Adipocyte (in vitro differentiated cells): ENCODE measurements at places on chromosomes 7 and 10.

- DNase-seq = no peak
Observed at GRCh38 chr7:12052211-12052610, 158.9 kb upstream of the TMEM106B start.

- DNase-seq = peak; percentile 78
Observed at GRCh38 chr10:93680412-93681047, 21.9 kb downstream of the FRA10AC1 start.

DNA sequence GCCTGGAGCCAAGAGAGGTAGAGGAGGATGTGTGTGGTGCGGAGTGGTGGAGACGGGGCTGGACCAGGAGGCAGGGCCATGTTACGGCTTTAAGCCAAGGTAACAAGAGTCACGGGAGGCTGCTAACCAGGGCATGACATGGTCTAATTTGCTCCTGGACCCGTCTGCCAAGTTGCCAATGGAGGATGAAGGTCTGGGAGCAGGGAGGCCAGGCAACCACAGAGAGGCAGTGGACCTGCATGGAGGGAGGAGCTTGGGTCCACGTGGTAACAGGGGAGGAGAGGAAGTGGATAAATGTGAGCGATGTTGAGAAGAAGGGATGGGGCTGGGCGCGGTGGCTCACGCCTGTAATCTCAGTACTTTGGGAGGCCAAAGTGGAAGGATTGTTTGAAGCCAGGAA is 31.0 kb downstream of the SRRM3 start:
- DNase-seq = no peak

GRCh38 chr7:150375662-150376521 is 3.2 kb upstream of the ZNF775 start:
- no peak for DNase-seq

DNA sequence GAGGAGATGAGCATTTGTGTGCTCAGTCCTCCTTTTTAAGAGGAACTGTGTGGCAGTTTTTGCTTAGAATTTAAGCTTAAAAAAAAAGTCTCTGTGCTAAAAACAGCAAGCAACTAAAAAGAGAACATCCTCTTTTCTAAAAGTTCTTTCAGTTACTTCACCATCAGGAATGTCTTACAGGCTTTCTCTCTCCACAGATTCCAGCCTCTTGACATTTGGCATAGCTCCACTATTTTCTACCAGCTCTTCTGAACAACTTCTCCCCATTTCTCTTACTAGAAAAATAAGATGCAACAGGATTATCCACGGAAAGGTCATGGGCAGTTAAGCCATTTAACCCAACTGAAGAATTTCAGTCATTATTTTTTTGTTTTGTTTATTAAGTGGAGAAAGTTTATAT is 13.2 kb downstream of the PCLO start:
- DNase-seq = peak; percentile 59

DNA sequence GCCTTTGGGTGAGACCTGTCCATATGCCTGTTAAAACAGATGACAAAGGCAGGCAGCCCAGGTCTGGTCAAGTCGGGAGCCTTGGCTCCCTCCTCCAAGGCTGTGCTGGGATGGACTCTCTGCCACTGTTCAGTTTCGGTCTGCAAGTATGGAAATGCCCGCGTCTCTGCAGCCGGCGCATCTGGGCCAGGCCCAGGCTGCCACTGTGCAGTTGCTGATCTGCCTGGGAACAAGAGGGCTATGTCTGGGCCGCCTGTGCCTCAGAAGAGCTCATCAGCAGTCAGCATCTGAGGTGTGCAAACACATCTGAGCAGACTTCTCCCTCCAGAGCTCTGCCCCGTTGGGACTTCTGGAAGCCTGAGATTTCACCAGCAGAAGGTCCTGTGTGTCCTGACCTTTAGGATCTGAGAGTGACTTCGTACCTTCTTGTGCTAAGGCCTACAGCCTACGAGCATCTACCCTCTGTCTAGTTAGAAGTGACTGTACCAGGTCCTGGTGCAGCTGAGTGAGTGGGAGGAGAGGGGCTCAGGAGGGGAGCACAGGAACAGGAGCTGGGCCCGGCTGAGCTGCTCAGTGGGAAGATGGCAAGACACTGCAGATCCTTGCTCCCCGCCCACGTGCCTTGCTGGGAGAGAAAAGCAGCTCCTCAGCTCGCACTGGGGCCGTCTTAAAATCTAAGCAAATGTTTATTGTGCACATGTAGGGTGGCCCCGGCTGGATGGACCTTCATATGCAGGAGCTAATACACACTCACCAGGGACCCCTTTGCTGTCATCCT is 50.9 kb downstream of the DOCK1 start:
- DNase-seq = no peak

GRCh38 chr7:142365410-142365842 is 107.6 kb upstream of the PRSS58 start:
- no peak for DNase-seq

- DNase-seq = peak; percentile 72
Observed at GRCh38 chr7:148700661-148701064, 2.0 kb downstream of the CUL1 start.

DNA sequence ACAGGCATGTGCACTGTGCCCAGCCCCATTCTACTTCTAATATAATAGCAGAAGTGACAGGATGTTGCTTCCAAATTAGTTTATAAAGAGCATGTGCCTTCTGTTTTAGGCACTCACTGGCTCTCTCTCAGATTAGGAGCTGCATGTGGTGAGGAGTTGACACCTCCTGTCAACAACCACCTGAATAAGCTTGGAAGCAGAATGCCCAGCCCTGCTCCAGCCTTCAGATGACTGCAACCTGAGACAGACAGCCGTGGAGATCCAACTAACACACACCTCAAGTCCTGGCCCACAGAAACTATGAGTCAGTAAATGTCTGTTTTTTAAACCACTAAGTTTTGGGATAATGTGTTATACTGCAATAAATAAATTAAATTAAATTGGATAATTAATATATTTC is 54.5 kb downstream of the PARD3 start:
- no peak for DNase-seq

GRCh38 chr10:120514035-120514620 is 57.1 kb downstream of the PLPP4 start:
- DNase-seq = peak; percentile 42

DNA sequence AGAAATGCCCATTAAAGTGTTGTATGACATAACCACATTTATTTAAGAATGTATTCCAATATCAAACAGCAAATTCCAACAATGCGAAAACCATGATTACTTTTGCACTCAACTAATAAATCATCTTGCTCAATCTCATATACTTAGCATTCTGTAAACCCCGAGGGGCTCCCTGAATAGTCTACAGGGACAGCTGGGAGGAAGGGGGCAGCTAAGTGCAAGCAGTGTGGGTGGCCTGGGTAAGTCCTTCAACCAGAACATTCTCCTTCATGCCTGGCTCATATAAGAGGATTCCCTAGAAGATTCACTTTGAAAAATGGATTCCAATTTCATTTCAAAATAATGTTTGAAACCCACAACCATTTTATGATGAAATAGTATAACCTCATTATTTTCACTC is 355.5 kb downstream of the CDC14C start:
- no peak for DNase-seq

DNA sequence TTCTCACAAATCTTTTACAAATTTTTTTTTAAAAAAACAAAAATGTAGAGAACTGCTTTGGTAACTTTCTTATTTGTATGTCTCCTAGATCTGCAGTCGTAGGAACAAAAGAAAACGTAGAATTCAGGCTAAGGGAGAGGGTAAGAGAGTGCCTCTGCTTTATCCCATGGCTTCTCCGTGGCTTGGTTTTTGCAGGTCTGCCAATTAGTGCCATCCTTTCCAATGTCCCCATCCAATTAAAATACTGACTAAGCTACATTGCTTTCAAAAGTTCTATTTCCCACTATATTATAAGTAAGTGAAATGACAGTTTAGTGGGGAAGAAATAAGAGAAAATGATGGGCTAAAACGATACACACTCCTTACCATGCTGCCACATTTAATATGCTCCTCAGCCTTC is 209.3 kb downstream of the CRPPA start:
- DNase-seq = no peak

DNA sequence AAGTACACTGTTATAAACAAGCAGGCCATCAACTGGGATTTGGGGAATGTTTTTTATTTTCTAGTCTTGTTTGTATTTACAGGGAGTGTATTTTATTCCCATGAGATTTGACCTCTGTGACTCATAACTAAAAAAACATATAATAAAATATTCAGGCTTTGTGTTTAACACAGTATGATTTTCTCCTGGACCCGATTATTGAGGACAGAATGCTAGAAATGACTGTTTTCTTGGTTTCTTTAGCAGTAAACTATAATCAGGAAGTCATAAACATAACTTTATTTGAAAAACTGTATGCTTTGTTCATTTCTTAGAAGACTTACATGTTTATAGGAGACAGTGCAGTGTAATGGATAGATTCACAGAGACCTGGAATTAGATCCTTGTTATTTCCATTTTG is 2.1 kb downstream of the NHLRC2 start:
- peak; percentile 20 for DNase-seq

- no peak for DNase-seq
Observed at GRCh38 chr10:96279191-96279641, 7.8 kb upstream of the BLNK start.

DNA sequence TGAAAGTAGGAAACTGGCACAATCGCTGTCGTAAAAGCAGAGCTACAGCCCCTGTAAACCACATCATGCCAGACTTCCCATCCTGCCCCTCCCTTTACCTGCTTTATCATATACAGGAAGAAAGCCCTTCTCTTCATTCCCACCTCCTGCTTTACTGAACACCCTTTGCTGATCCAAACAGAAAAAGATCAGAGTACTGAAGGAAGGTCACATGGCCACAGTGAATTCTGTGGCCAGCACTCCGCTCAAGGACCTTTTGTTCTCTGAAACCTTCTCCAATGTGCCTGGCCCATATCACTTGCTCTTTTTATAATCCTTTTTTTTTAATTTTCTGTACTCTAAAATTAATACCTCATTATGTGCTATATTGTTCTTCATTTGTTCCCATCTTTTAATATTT is 108.8 kb upstream of the LRGUK start:
- DNase-seq = no peak

- no peak for DNase-seq
Observed at GRCh38 chr7:69625238-69625637, 27.0 kb downstream of the AUTS2 start.

GRCh38 chr7:42071372-42072261 is 165.4 kb downstream of the GLI3 start:
- peak; percentile 42 for DNase-seq

DNA sequence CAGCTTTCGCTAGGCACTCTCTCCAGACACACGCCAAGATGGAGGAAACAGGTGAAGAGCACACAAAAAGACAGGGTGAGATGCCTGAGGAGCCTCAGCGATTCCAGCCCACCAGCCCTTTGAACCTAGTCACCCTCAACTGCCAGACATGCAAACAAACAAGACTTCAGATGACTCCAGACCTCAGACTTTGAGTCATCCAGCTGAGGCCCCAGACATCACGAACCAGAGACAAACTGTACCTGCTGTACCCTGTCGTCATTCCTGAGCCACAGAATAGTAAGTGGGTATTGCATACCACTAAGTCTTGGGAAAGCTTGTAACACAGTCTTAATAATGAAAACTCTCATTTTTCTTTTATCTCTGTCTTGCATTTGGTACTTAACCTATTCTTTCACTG is 126.6 kb upstream of the LSM8 start:
- DNase-seq = no peak

GRCh38 chr7:134835463-134835823 is 56.0 kb downstream of the CALD1 start:
- DNase-seq = no peak

- peak; percentile 13 for DNase-seq
Observed at GRCh38 chr10:117609095-117609795, 66.7 kb downstream of the EMX2 start.

- DNase-seq = no peak
Observed at GRCh38 chr7:28371846-28372245, 40.5 kb upstream of the CREB5 start.

GRCh38 chr7:122305475-122306319 is 1.1 kb upstream of the FEZF1 start:
- no peak for DNase-seq

DNA sequence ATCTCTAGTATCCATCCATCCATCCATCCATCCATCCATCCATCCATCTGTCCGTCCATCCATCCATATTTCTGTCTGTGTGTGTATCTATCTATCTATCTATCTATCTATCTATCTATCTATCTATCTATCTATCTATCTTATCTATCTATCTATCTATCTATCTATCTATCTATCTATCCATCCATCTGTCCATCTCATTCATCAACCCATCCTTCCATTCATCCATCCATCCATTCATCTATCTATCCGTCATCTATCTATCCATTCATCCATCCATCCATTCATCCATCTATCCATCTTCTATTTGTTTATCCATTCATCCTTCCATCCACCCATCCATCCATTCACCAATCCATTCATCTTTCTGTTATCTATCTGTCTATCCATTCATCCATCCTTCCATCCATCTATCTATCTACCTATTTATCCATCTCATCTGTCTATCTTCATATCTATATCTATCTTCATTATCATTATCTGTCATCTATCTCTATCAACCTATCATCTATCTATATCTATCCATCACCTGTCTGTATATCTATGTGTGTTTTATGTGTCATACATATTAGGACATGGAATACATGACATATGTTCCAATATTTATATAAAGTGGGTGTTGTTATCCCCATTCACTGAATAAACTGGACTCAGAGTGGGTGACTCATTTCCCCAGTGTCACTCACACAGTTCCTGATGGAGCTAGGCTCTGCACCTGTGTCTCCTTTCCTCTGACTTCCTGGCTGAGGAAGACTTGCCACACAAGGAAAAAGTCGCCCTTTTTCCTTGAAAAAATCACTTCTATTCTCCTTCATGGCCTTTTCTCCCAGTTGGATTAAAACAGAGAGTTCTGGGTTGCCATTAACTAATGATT is 200.1 kb downstream of the CCDC3 start:
- DNase-seq = no peak

GRCh38 chr10:20737107-20737506 is 160.0 kb downstream of the NEBL start:
- DNase-seq = no peak

- no peak for DNase-seq
Observed at GRCh38 chr7:138519061-138519798, 59.2 kb downstream of the TRIM24 start.

GRCh38 chr10:22560096-22560912 is 154.1 kb downstream of the PIP4K2A start:
- DNase-seq = no peak

GRCh38 chr7:155907450-155908200 is 95.4 kb upstream of the SHH start:
- DNase-seq = no peak

GRCh38 chr7:95687759-95688343 is 84.5 kb upstream of the DYNC1I1 start:
- DNase-seq = peak; percentile 59

GRCh38 chr7:100952641-100953040 is 3.3 kb downstream of the MUC3A start:
- DNase-seq = no peak

- peak; percentile 14 for DNase-seq
Observed at GRCh38 chr10:104577861-104578521, 63.1 kb upstream of the SORCS3 start.

DNA sequence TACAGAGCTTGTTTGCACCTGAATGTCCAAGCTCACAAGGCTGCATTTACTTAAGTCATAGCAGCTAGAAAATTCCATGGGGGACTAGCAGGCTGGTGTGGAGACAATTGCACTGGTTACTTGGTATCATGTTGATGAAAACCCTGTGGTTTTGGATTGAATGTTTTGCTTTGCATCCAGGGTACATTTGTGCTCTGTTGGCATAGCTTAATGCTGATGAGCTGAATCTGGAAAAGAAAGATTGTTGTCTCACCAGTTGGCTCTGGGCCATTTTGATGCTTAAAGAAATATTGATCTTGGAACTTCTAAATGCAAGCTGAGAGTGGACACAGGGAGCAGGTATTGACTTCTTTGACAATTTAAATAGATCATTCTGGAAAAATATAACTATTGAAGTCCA is 122.5 kb upstream of the MBL2 start:
- no peak for DNase-seq

GRCh38 chr10:60906411-60906810 is 37.6 kb downstream of the RHOBTB1 start:
- DNase-seq = no peak
